ENCODE measurements at places on chromosomes 1 and 21. TPM values are rescaled to one million over a fixed set of nuclear protein-coding genes. Genes with fewer than 3 reads are reported as not detected.

SPRR1B gene
- total RNA-seq = not detected

STUM gene
- 0.98 TPM for total RNA-seq

PKP1 gene
- total RNA-seq = under 0.01 TPM

HJV gene
- total RNA-seq = not detected

HSD11B1 gene
- total RNA-seq = 33.3 TPM

DMBX1 gene
- total RNA-seq = not detected

PIGR gene
- total RNA-seq = not detected

TMPRSS2 gene
- not detected for total RNA-seq

PADI4 gene
- not detected for total RNA-seq

CFAP74 gene
- total RNA-seq = not detected

SLC30A10 gene
- total RNA-seq = not detected

TNFAIP8L2 gene
- total RNA-seq = not detected

ILDR2 gene
- 0.25 TPM for total RNA-seq

LRRC3 gene
- 0.45 TPM for total RNA-seq

CD160 gene
- not detected for total RNA-seq

CBR3 gene
- 29.4 TPM for total RNA-seq

WLS gene
- 27.3 TPM for total RNA-seq

MAP3K7CL gene
- 6.9 TPM for total RNA-seq

C21orf91 gene
- 13.1 TPM for total RNA-seq

RIPPLY3 gene
- total RNA-seq = not detected

GABRD gene
- total RNA-seq = not detected

COL9A2 gene
- 7.0 TPM for total RNA-seq

TSNAX gene
- 28.9 TPM for total RNA-seq

TCHHL1 gene
- not detected for total RNA-seq

AMY2A gene
- not detected for total RNA-seq

PLD5 gene
- total RNA-seq = under 0.01 TPM

MYOCOS gene
- total RNA-seq = not detected

TNFRSF4 gene
- 0.65 TPM for total RNA-seq

SYCP1 gene
- not detected for total RNA-seq

NFYC gene
- total RNA-seq = 23.1 TPM

CD5L gene
- not detected for total RNA-seq

FCRL1 gene
- not detected for total RNA-seq

CTSK gene
- 547 TPM for total RNA-seq

HSPB7 gene
- total RNA-seq = 8.9 TPM

TNFRSF9 gene
- under 0.01 TPM for total RNA-seq

INSRR gene
- not detected for total RNA-seq

NMNAT1 gene
- total RNA-seq = 10.6 TPM

KLHDC9 gene
- total RNA-seq = 1.8 TPM

LRRIQ3 gene
- total RNA-seq = 1.3 TPM

MYBPHL gene
- total RNA-seq = not detected

ADAMTS1 gene
- 284 TPM for total RNA-seq

RIPK4 gene
- total RNA-seq = 0.45 TPM

BGLAP gene
- total RNA-seq = not detected

CD101 gene
- total RNA-seq = 0.09 TPM

PCSK9 gene
- total RNA-seq = 2.5 TPM

ACOT11 gene
- total RNA-seq = 3.9 TPM

NFASC gene
- 25.9 TPM for total RNA-seq

EPHX1 gene
- total RNA-seq = 57.6 TPM

TLCD4 gene
- 0.25 TPM for total RNA-seq

WNT9A gene
- 0.99 TPM for total RNA-seq

POU2F1 gene
- 10.7 TPM for total RNA-seq

HTR1D gene
- total RNA-seq = not detected

SYDE2 gene
- 5.2 TPM for total RNA-seq

SH2D1B gene
- under 0.01 TPM for total RNA-seq

HYI gene
- 33.2 TPM for total RNA-seq

AKR7A2 gene
- total RNA-seq = 68.4 TPM

CYP4A11 gene
- not detected for total RNA-seq

LEPR gene
- 6.9 TPM for total RNA-seq

Measured in fibroblast of the aortic adventitia (primary cell).